ENCODE measurements at places on chromosomes 2 and 18.

- H3K27ac ChIP-seq: no peak overlapping the region
- no peak for DNase-seq
- H3K27me3 ChIP-seq: no peaks in the 10 kb centered on the region
- no peaks in the 10 kb centered on the region for H3K36me3 ChIP-seq
- H3K4me3 ChIP-seq: no peak overlapping the region
Observed at GRCh38 chr2:160241251-160242137, 41.4 kb upstream of the ITGB6 start.

DNA sequence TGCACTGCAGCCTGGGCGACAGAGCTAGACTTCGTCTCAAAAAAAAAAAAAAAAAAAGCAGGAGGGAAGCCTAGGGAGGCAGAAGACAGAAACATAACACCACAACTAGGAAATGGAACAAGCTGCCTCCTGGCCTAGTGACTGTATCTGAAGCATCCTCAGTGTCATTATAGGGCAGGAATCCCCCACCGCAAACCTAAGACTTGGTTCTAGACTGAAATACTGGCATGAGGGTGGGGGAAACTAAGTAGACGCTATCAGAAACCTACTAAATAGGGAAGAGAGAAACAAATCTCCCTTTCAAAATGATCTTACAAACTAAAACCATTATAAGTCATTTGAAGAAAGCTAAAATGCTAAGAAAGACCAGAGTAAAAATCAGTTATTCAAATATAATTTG is 16.4 kb upstream of the SMAD2 start:
- no peaks in the 10 kb centered on the region for H3K36me3 ChIP-seq
- H3K4me1 ChIP-seq: peaks cover under 1% of the 10 kb centered on the region
- no peak overlapping the region for H3K27ac ChIP-seq
- H3K27me3 ChIP-seq: no peaks in the 10 kb centered on the region

- no peak overlapping the region for H3K27ac ChIP-seq
- no peak for DNase-seq
- H3K27me3 ChIP-seq: no peaks in the 10 kb centered on the region
- H3K36me3 ChIP-seq: no peaks in the 10 kb centered on the region
Observed at GRCh38 chr2:79862756-79863155, 349.9 kb downstream of the CTNNA2 start.

DNA sequence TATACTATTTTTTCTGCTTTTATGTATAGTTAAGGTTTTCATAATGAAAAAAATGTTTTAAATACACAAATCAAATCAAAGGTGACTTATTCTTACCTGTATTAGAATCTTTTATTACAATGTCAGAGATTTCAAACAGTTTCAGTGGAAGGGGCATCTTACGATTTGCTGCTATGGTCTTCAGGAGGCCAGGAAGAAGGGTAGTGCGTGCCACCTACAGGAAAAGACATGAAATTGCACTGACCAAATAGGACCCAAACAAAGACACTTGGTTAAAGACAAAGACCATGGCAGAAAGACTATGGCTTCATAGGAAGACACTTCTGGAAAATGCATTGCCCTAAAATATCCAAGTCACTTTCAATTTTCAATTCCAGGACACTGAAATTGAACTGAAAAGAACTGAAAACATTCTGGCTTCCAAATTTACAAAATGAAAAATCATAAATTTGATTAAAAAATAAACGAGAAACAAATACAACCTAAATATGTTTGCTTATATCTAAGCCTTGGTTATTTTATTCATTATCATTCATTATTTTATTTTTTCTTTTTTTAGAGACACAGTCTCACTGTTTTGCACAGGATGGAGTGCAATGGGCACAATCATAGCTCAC is 42.1 kb downstream of the FARSB start:
- H3K4me1 ChIP-seq: no peaks in the 10 kb centered on the region
- no peak overlapping the region for H3K27ac ChIP-seq
- no peak for DNase-seq
- H3K4me3 ChIP-seq: no peak overlapping the region
- H3K27me3 ChIP-seq: no peaks in the 10 kb centered on the region

- H3K36me3 ChIP-seq: no peaks in the 10 kb centered on the region
- no peak for DNase-seq
- no peaks in the 10 kb centered on the region for H3K4me1 ChIP-seq
- no peak overlapping the region for H3K4me3 ChIP-seq
- no peaks in the 10 kb centered on the region for H3K27me3 ChIP-seq
Observed at GRCh38 chr2:146457221-146457620, 1387.6 kb upstream of the ACVR2A start.

- H3K36me3 ChIP-seq: no peaks in the 10 kb centered on the region
- DNase-seq: no peak
- no peak overlapping the region for H3K4me3 ChIP-seq
- H3K27me3 ChIP-seq: no peaks in the 10 kb centered on the region
Observed at GRCh38 chr2:137339051-137339450, 573.7 kb downstream of the THSD7B start.

- DNase-seq: peak; percentile 70
- H3K4me1 ChIP-seq: peaks cover 25% of the 10 kb centered on the region
- peaks cover 38% of the 10 kb centered on the region for H3K36me3 ChIP-seq
- no peak overlapping the region for H3K4me3 ChIP-seq
Observed at GRCh38 chr2:240603081-240603835, 16.7 kb downstream of the CAPN10 start.

DNA sequence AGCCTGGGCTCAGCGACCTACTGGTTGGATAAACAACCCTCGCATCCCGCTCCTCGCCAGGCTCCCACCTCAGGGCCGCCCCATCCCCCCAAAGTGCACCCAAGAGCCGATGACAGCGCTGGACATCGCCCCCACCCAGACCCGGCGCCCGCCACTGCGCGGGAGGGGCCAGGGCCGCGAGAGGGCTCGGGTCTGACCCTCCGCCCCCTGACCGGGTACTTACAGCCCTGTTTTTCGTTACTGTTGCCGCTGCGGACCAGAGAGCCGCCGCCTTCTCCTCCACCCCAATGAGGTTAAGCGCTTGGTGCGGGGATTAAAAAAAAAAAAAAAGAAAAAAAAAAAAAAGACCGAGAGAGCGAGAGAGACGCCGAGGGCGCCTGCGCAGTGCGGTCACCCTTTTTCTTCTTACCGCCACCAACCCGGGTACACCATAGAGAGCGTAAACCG is at the start of gene CLASP1:
CLASP1 (minus strand) TSS at position 314 of the 447 bp plus-strand sequence. CDS start 43,567 bp downstream, outside the sequence.
- DNase-seq: peak; percentile 94
- H3K27ac ChIP-seq: peak within 1 kb of the TSS; percentile 98
- no peaks in the 10 kb centered on the region for H3K36me3 ChIP-seq
- no peaks in the 10 kb centered on the region for H3K27me3 ChIP-seq
- H3K4me1 ChIP-seq: peaks cover 22% of the 10 kb centered on the region
- peak within 1 kb of the TSS; percentile 76 for H3K4me3 ChIP-seq

DNA sequence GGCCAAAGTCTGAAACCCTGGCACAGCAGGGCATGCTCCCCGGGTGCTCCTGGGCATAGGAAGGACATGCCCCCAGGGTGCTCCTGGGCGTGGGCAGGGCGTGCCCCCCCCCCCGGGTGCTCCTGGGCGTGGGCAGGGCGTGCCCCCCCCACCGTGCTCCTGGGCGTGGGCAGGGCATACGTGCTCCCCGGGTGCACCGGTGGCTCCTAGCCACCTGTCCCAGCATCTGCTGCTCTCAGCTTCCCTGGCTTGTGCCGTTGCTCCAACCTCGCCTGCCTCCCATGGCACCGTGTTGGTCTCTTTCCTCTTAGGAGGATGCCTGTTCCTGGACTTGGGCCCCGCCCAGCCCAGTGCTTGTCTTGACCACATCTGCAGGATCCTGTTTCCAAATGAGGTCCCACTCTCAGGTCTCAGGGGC is 95.6 kb upstream of the CTDP1 start:
- no peak overlapping the region for H3K4me3 ChIP-seq
- no peak overlapping the region for H3K27ac ChIP-seq
- no peaks in the 10 kb centered on the region for H3K36me3 ChIP-seq
- H3K4me1 ChIP-seq: no peaks in the 10 kb centered on the region
- no peaks in the 10 kb centered on the region for H3K27me3 ChIP-seq
- DNase-seq: peak; percentile 45

GRCh38 chr2:118171546-118171945 is 83.3 kb downstream of the INSIG2 start:
- H3K4me1 ChIP-seq: peaks cover 16% of the 10 kb centered on the region
- no peaks in the 10 kb centered on the region for H3K27me3 ChIP-seq
- no peak overlapping the region for H3K4me3 ChIP-seq
- H3K36me3 ChIP-seq: no peaks in the 10 kb centered on the region
- DNase-seq: no peak

- peak; percentile 86 for DNase-seq
- no peaks in the 10 kb centered on the region for H3K27me3 ChIP-seq
- H3K36me3 ChIP-seq: no peaks in the 10 kb centered on the region
Observed at GRCh38 chr18:77061946-77062517, 70.6 kb downstream of the MBP start.

DNA sequence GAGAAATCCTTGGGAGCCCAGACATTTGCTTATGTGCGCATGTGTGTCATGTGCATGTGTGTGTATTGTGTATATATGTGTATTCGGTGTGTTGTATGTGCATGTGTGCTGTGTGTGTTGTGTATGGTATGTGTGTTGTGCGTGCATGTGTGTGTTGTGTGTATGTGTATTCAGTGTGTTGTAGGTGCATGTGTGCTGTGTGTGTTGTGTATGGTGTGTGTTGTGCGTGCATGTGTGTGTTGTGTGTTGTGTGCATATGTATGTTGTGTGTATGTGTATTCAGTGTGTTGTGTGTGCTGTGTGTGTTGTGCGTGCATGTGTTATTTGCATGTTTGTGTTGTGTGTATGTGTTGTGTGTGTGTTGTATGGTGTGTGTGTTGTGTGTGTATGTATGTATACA is 136.9 kb downstream of the SH3RF3 start:
- H3K27me3 ChIP-seq: no peaks in the 10 kb centered on the region
- DNase-seq: no peak
- H3K27ac ChIP-seq: no peak overlapping the region
- H3K4me1 ChIP-seq: peaks cover 45% of the 10 kb centered on the region
- no peaks in the 10 kb centered on the region for H3K36me3 ChIP-seq

DNA sequence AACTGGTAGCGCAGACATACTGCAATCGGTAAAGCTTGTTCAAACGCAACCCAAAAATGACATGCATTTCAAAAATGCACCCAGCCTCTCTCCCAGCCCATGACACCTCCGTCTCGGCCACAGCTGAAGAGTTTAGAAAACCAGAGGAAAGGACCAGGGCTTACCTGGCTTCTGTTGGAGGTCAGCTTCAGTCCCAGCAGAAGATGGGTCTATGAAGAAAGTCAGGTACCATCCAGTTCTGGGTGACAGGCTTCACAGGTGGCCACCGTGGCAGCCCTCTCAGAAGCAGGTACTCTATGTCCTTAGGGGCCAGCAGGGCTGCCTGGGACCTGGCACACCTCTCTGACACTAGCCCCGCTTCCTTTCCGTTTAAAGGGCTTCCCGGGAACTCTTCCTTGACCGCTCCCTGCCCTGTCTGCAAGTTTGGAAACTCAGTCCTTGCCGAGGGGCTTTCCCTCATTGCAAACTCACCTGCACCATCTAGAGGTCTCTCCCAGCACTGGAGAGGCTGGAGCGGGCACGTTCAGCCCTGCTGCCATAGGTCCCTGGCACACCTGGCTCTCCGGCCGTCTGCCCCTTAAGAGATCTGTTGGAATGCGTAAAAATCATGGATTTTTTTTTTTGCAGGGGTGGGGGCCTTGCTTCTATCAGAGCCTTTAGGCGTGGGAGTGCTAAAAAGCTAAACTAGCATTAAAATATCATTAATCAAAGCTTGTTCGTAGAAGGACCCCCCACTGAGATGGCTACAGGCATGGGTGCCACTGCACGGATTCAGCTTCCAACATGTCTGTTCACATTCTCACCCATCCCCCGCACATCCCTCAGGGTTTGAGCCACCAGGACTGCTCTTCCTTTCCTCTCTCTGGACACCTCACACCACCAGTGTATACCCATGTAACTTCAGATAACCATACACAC is at the start of gene EDAR:
EDAR (minus strand) TSS at position 425 of the 918 bp plus-strand sequence. CDS start 58,206 bp downstream, outside the sequence.
- H3K4me3 ChIP-seq: peak within 1 kb of the TSS; percentile 42
- H3K4me1 ChIP-seq: no peaks in the 10 kb centered on the region
- no peak within 1 kb of the TSS for H3K27ac ChIP-seq
- H3K27me3 ChIP-seq: peaks cover 26% of the 10 kb centered on the region

- H3K4me1 ChIP-seq: no peaks in the 10 kb centered on the region
- H3K27ac ChIP-seq: no peak overlapping the region
- no peaks in the 10 kb centered on the region for H3K27me3 ChIP-seq
- H3K36me3 ChIP-seq: no peaks in the 10 kb centered on the region
- no peak for DNase-seq
- no peak overlapping the region for H3K4me3 ChIP-seq
Observed at GRCh38 chr2:15762449-15762848, 170.8 kb downstream of the DDX1 start.

DNA sequence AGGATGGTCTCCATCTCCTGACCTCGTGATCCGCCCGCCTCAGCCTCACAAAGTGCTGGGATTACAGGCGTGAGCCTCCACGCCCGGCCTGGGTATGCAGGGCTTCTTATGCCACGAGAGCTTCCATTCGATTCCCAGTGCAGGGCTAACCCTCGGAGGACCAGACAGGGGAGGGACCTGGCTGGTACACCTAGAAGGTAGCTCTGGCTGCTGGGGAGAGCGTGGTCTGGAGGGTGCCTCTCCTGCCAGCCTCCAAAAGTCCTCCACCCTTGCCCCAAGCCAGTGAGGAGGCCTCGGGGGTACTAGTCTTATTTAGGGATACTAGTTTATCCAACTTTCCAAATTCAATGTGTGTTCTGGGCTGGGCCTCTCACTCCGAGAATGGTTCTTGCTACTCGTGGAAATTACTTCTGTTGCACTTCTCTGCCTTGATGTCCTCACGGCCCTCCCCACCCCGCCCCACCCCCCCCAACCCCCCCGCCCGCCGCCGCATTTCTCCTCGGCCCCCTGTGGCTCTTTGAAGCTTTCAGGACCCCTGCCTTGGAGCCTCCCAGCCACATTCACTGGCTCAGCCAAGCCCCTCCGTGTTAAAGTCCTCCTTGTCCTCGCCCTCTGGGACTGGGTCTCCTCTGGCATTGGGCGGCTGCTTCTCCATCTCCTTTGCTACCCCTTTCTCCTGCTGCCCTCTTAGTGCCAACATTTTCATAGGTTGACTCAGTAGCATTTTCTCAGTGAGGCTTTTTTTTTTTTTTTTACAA is 143.0 kb upstream of the EPAS1 start:
- no peak for DNase-seq
- H3K4me3 ChIP-seq: no peak overlapping the region
- H3K27ac ChIP-seq: no peak overlapping the region
- no peaks in the 10 kb centered on the region for H3K27me3 ChIP-seq

DNA sequence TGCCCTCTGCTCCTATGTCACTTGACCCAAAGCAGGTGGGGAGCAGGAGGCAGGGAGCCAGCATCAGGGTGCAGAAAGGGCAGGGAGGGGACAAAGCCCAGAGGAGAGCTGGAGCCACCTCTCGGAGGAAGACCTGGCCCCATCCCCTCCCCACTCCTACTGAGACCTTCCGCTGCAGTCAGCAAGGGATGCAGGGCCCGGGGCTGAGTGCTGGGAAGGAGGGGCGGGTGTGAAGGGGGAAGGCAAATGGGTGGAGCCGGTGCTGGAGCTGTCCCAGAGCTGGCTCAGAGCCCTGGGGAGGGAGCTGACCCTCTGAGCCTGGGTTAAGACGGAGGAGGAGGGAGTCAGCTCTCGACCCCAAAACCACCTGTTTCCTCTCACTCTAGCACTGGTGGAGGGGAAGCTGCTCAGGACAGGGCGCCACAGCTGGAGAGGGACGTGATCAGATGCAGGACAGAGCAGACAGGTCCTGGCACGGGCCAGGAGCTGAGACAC is 33.8 kb downstream of the HS1BP3 start:
- no peaks in the 10 kb centered on the region for H3K27me3 ChIP-seq
- H3K27ac ChIP-seq: peak overlapping the region; percentile 85
- DNase-seq: peak; percentile 79
- peaks cover 53% of the 10 kb centered on the region for H3K36me3 ChIP-seq

All from spleen (tissue), 13 donors.